Activated CD4-positive, alpha-beta T cell treated with anti-CD3 and anti-CD28 coated beads for 4 hours (primary cell): ENCODE measurements at places on chromosomes 7 and 10.

- DNase-seq: no peak
Observed at GRCh38 chr10:125252937-125253336, 92.6 kb upstream of the CTBP2 start.

- DNase-seq: no peak
Observed at GRCh38 chr7:70608229-70608628, 523.7 kb upstream of the GALNT17 start.

GRCh38 chr10:57992321-57993077 lies 275.2 kb downstream of the IPMK start:
- DNase-seq: no peak

DNA sequence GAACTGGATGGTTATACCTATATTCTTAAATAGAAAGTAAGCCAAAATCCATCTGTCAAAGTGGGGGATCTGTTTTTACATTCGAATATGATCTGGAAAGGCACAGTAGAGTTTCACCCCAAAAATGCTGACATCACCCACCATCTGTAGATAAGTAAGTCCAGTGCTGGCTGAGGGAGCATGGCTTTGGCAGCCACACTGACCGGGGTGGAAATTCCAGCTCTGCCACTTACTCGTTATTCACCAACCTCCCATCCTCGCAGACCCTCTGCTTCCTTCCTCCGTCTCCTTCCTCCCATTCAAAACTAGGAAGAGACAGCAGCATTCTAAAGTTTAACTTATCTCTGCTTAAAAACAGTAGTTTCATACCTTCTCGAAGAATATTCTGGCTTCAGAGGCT lies 84.9 kb upstream of the GATA3 start:
- DNase-seq: no peak

- no peak for DNase-seq
Observed at GRCh38 chr7:100118388-100119071, 628 bp downstream of the TAF6 start.

- no peak for DNase-seq
Observed at GRCh38 chr10:30858499-30858898, 173.2 kb downstream of the ZNF438 start.

DNA sequence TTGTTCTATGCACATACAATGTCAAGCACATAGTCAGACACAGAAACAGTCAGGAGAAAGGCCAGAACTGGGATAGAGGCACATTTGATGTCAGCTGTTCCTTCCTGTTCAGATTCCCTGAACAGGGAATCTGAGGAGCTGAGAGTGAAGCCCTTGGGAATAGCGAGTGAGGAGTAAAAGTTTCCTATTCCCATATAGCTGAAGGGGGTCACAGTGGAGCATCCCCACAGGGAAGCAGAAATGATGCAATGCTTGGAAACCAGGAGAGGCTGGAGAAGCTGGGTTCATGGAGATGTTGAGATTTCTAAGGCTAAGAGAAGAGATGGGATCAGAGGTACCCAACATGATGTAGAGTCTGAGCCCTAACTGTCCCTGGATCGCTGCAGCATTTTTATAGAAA lies 11.3 kb upstream of the PRXL2A start:
- no peak for DNase-seq
